Stimulated activated CD4-positive, alpha-beta T cell treated with anti-CD3 and anti-CD28 coated beads, TNF-alpha, amount 100 ng/mL, for 24 hours (primary cell): ENCODE measurements at places on chromosomes 6 and 20.

DNA sequence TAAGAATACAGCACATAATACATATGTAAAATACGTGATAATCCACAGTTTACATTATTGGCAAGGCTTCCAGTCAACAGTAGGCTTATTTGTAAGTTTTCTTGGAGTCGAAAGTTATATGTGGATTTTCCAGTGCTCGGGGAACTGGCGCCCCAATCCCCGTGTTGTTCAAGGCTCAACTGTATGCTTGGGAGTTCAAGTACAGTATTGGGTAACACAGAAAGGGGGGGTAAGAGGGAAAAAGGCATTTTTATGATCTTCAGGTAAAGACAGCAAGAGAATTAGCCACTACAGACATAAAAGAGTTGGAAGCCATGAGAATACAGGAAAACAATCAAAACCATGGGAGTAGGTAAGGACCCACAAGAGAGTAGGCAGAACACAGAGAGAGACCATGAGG is 16.4 kb downstream of the PSMB1 start:
- DNase-seq: no peak

DNA sequence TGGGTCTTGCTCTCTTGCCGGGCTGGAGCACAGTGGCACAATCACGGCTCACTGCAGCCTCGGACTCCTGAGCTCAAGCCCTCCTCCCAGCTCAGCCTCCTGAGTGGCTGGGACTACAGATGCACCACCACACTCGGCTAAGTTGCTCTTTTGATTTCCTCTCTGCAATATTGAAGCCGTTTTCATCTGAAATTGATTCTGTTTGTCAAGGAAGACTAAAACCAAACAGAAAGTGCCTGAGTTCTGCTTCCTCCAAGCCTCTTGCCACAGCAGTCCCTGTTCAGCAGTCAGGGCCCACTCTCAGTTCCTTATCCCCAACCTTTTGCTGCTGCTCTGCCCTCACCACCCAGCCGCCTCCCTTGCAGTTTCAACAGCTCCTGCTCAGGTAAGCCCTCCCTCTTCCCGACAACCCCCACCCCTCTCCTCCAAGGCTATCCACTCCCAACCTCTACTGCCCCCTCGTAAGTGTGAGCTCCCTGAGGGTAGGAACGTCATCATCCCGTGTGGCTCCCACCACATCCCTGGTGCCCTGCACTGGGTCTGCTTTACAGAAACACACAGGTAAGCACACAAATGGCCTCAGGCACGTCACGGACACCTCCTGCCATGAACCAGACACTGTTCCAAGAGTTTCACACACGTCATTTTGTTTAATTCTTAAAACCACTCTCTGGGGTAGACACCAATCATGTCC is 70.7 kb upstream of the TAB2 start:
- no peak for DNase-seq

DNA sequence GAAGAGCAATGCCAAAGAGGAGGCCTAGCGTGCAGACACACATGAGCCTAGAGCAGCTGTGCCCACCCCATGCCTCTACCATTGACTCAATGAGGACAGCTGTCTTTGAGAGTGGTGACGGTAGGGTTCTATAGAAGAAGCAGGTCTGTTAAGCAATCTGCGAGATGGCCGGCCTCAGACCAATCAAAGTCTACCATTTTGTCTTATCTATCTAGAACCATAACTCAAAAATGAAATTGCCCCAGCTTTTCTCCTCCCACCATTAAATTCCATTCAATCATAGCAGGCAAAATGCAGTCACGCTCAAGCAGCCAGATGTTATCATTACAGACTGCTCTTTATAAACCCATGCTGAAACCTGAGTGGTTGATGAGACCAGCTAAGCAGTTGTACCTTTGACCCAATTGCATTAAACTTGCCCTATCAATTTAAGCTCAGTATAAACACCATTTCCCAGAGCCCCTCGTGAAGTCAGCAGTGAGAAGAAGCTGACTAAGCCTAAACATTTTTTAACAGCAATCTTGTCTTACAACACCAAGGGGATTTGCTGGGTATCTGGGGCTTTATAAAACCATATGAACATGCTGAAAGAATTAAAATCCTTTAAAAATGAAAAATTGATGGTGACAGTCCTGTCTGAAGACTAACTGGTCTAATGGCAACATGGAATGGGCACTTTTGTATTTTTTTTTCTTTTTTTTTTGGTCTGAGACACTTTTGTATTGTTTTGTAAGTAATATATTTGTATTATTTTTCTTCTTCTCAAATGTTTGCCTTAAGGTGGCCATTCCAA is 57.5 kb downstream of the FOXC1 start:
- no peak for DNase-seq

DNA sequence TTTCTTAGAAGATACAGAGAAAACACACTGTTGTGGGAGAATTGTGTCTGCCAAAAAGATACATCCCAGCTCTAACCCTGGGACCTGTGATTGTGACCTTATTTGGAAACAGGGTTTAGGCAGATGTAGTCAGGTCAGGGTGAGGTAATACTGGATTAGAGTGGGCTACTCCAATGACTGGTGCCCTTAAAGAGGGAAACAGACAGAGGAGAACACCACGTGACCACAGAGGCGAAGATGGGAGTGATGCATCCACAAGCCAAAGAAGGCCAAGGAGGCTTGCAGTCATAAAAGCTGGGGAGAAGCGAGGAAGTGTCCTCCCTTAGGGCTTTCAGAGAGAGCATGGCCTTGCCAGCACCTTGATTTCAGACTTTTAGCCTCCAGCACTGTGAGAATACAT is 35.6 kb downstream of the SLC52A3 start:
- no peak for DNase-seq

- no peak for DNase-seq
Measured at GRCh38 chr6:54320871-54321270, 12.6 kb downstream of the TINAG start.

- DNase-seq: no peak
Measured at GRCh38 chr6:169396554-169397163, 143.0 kb upstream of the THBS2 start.

DNA sequence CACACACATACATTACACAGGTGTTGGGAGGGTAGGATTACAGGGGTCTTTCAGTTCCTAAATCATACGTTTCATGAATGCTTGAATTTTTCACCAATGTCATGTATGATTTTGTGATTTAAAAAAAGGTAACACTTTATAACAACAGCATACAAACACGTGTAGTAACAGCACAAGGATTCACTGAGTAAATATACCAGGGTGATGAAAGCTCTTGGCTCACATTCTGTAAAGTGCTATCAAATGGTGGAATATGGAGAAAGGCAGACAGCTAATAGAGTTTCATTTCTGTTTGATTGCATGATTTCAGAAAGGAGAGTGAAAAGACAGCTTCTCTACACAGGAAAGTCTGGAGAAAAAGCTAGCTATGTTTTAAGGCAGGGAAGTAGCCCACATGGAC is 231.9 kb downstream of the CD83 start:
- no peak for DNase-seq

- no peak for DNase-seq
Measured at GRCh38 chr6:41568585-41569384, 22.6 kb downstream of the FOXP4 start.

DNA sequence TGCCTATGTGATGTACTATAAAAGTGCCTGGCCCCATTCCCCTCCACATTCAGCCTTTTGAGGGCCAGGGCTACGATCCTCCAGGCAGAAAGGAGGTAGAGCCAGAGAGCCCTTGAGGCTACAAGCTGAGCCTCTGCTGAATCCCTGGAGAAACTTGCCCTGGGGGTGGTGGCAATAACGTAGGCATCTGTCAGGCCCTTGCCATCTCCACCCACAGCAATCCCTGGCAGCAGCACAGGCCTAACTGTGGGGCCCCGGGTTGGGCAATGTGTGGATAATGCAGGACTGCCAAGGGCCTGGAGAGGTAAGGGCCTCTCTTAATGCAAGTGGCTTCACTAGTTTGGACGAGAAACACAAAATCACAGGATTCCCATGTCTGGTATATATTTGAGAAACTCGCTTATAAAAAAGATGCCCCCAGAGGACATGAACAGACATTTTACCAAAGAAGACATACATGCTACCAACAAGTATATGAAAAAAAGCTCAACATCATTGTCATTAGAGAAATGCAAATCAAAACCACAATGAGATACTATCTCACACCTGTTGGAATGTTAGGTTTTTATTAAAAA is 99.0 kb downstream of the QRSL1 start:
- no peak for DNase-seq

DNA sequence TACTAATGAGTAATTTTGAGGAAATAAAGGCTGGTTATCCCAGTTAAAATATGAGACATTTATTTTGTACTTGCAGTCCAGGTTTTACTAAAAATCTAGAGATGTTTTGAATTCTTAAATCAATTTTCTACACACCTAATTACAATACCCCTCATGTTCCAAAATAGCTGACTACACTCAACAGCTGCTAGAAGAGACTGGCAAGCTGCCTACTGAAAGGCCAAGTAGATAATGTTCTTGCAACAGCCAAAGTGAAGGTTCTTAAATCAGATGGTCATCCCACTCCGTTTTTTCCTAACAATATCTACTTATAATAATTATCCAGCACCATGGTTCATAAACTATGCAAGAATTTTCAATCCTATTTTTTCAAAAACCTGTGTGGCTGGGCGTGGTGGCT is 69.0 kb downstream of the DTNBP1 start:
- DNase-seq: no peak

DNA sequence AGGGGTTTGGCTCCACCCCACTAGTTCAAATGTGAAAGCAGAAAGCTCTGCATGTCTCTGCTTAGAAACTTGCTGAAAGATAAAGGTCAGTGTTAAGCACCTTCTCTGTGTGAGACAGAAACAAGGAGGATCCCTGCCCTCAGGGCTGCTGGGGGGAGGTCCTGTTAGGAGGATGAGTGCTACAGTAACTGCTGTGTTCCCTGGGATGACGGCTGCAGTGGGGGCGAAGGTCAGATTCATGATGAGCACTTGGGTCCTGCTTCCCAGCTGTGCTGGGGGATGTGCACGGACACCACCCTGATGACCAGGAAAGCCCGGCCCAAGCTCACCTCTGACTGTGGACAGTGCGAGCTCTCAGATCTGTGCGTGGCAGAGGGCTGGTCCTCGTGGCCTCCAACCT is 252.6 kb downstream of the DLL1 start:
- DNase-seq: no peak

DNA sequence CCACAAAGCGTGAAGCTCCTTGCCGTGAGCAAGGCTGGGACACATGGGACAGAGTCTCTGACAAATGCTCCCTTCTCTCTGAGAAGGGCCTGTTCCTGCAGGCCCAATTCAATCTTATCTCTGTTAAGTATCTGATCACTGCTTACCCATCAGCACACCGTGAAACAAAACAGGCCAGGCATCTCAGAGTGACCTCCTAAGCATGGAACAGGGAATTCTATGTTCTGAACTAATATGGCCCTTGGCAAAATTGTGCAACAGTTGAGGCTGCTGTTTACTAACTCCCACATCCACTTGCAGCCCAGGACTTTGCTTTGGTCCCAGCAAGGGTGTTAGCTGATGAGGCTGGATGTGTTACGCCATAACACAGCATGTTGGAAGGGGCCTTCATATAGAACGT is 79.2 kb downstream of the GCLC start:
- DNase-seq: no peak

- no peak for DNase-seq
Measured at GRCh38 chr6:36666826-36667591, 11.5 kb upstream of the CDKN1A start.

DNA sequence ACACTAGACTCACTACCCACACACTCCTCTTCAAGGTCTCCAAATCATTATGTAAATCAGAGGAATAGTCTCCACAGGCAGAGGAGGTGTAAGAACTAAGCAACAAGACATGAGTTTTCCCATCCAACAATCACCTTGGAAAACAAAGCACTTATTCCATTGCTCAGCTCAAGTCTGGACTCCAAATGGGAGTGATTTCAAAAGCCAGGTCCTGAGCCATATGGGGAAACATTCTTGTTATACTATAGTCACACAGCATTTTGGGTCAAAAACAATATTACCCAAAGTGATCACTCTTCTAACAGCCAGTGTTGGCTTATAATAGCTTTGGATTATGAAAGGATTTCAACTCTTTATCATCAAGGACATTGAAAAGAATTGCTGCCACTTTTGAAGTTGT is 3.6 kb upstream of the PRPH2 start:
- no peak for DNase-seq

DNA sequence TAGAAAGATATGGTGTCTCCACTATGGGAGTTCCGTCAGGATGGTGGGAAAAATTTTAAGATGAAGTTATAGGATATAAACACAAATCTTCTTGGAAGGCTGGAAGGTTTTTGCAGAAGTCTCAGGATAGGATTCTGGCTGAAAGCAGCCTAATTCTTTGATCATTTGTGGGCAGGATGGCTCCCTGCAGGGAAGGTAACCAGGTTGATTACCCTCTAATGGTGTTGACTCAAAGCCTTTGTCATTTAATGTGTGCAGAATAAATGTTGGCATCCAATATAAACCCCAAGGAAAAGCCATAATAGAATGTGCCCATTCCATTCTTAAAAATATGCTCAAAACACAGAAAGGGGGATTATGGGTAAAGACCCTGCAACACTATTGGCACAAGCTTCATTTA is 204.3 kb downstream of the EPM2A start:
- no peak for DNase-seq

GRCh38 chr6:166589337-166589731 is 2.9 kb upstream of the RAMACL start:
- no peak for DNase-seq

- DNase-seq: no peak
Measured at GRCh38 chr6:144353871-144354314, 68.8 kb downstream of the UTRN start.

DNA sequence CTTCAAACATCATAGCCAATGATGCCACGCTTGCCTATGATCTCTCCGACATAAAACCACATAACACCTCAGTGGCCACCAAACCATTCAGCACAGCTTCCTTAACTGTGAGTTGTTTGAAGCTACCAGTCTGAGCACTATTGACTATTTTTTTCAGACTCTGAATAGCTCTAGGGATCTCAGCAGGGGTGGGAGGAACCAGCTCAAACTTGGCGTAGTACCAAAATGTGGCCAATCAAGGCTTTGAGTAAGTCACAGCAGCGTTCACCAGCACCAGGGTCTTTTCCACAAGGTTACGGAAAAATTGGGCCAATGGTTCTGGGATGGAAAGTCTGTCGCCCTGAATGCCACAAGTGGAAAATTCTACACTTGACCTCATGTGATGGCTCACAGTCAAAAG is 70.6 kb downstream of the SMPDL3A start:
- DNase-seq: no peak

GRCh38 chr20:56463428-56463827 is 5.0 kb upstream of the RTF2 start:
- no peak for DNase-seq

- no peak for DNase-seq
Measured at GRCh38 chr6:28985462-28986164, 19.5 kb downstream of the ZNF311 start.

- DNase-seq: no peak
Measured at GRCh38 chr6:148760258-148760534, 13.4 kb downstream of the UST start.

DNA sequence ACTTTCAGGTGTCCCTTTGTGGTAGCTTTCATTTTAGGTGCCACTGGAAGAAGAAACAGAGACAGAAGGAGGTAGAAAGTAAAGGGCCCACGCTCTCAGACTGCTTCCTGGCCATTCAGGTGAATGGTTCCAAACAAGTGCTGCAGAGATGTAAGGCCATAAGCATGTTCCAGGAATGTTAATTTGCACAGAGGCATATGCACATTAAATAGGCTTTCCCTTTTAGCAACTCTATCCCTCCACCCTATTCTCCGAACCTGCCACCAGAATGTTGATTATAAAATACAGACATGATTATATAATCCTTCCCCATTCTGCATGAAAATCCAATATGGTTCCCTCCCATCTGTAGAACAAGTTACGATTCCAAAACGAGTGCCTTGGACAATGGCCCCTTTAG is 297.2 kb downstream of the C6orf118 start:
- DNase-seq: no peak
